ENCODE measurements at places on chromosomes 11 and 22. TPM values are rescaled to one million over a fixed set of nuclear protein-coding genes. Genes with fewer than 3 reads are reported as not detected.

SYTL2 gene
- total RNA-seq, result 254 TPM

APOL5 gene
- total RNA-seq, result not detected

NAALAD2 gene
- total RNA-seq, result 4.8 TPM

F2 gene
- total RNA-seq, result not detected

VSIG10L2 gene
- total RNA-seq, result 0.75 TPM

FJX1 gene
- total RNA-seq, result 13.4 TPM

KCNJ4 gene
- total RNA-seq, result not detected

TRPM5 gene
- total RNA-seq, result 0.60 TPM

PGR gene
- 3.0 TPM for total RNA-seq

IFITM2 gene
- 408 TPM for total RNA-seq

DNA sequence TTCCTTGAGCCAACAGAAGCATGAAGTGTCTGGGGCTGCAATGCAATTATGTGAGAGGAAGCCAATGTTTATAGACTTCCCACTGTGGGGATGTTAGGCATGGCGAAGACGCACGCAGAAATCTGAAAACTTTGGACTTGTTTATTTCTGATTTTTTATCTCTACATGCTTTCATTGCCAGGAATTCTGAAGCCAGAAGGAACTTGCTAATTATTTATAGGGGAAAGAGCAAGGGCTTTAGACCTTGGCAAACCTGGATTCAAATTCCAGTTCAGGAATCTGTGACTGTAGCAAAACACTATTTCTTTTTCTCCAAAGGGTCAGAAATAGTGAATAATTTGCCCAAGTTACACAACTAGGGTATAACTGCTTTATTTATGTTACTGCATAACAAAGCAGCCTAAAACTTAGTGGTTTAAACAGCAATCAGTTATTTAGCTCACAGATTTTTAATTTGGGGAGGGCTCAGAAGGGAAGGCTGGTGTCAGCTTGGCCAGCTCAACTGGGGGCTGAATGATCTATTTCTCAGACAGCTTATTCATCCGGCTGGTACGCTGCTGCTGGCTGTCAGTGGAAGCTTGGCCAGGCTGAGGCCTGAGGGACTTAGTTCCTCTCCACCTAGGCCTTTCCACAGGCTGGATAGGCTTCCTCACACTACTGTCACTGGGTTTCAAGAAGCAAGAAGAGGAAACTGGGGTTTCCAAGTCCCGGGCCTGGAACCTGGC, 1.9 kb upstream of the OR6Q1 start:
- DNase-seq, result no peak

DNA sequence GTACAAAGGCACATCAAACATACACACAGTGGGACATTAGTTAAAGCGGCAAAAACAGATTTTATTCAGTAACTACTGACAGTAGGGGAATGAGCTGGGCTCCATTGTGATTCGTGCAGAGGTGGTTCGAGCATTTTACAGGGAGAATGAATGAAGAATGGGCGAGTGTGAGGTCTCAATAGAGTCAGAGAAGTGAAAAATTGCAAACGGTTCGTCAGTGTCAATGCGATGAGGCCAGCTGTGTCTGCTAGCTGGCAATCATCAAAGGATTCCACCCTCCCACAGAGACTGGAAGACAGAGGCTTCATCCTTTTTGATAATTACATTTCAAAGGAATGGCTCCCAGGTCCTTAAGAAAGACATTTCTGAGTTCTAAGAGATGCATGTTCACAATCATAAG, 17.4 kb downstream of the OR4D9 start:
- no peak for DNase-seq

- DNase-seq, result no peak
Measured at GRCh38 chr22:18119409-18120110, 9.0 kb downstream of the TUBA8 start.

GRCh38 chr11:46701078-46701654, 335 bp downstream of the ZNF408 start:
- no peak for DNase-seq

GRCh38 chr22:43889860-43890253, 2.0 kb downstream of the PNPLA5 start:
- no peak for DNase-seq

- DNase-seq, result no peak
Measured at GRCh38 chr11:118619444-118620197, 12.2 kb downstream of the PHLDB1 start.

GRCh38 chr11:377174-377865, 8.0 kb downstream of the B4GALNT4 start:
- no peak for DNase-seq

- no peak for DNase-seq
Measured at GRCh38 chr22:24593836-24594568, 1.1 kb upstream of the LRRC75B start.

DNA sequence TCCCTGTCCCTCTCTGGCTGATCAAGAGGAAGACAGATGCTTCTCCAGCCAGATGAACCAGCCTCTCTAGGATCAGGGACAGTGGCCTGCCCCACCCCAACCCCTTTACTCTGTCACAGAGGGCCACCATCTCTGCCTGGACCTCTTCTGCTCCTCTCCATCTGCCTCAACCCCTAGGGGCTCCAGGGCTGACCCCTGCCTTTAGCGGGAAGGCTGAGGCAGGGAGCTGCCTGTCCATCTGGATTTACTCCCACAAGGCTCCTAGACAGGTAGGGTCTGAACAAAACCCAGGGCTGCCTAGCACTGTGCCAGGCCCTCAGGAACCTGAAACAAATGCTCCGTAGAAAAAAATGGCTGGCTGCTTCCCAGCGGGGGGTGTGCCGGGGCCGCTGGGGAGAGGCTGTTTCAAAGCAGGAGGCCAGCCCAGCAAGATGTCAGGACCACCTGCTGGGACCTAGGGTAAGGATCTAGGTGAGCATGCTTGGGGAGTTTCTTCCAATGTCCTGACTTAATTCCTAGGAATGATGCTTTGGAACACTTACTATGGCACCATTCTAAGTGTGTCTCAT, 3.2 kb downstream of the CHST1 start:
- DNase-seq, result no peak

DNA sequence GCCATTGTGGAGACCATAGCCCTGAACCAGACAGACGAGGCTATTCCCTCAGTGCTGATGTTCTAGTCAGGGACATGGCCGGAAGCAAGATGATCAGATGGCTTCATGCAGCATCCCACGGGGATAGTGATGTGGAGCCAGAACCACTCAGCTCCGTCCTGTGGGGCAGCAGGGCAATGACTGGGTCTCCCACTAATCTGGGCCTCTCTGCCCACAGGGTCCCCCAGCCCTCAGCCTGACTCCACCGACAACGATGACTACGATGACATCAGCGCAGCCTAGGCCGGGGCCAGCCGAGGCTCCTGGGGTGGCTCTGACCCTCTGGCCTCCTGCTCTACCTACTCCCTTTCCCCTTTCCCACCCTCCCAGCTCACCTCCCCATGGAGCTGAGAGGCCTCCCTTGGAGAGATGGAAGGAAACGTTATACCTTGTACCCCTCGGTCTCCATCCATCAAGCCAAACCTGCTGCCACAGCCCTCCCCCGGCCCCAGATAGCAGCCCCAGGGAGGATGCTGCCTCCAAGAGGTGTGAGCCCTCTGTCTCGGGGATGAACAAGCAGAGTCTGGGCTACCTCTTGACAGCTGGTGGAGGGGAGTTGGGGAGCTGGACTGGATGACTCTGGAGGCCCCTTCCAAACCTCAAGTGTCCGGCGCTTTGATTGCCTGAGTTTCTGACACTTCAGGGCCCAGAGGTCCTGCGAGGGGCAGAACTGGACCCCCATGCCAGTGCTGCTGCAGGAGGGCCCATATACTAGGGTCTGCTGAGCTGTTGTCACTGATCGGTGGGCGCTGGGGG, 47.8 kb downstream of the CD6 start:
- DNase-seq, result no peak

GRCh38 chr11:9141186-9141585, 49.8 kb upstream of the SCUBE2 start:
- DNase-seq, result no peak

GRCh38 chr11:22371160-22371559, 33.0 kb downstream of the SLC17A6 start:
- no peak for DNase-seq

DNA sequence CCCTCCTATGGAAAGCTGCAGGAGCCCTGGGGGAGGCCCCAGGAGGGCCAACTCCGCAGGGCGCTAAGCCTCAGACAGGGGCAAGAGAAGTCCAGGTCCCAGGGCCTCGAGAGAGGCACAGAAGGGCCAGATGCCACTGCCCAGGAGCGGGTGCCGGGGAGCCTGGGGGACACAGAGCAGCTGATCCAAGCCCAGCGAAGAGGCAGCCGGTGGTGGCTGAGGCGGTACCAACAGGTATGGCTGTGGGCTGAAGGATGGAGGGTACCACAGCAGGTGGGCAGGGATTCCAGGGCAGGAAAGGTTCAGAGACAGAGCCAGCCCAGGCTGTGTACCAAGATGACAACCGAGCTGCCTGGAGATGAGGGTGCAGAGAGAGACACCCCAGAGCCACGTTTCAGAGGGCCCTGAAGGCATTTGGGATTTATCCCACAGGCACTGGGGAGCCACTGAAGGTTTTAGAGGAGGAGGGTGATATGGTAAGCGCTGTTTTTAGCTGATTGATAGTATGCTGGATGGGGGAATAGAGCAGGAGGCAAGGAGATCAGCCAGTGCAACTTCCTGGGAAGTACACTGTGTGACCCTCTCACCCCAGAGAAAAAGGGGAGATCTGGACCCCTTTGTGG, 412 bp downstream of the C11orf86 start:
- no peak for DNase-seq

- DNase-seq, result no peak
Measured at GRCh38 chr11:13216019-13216710, 61.4 kb upstream of the BMAL1 start.

DNA sequence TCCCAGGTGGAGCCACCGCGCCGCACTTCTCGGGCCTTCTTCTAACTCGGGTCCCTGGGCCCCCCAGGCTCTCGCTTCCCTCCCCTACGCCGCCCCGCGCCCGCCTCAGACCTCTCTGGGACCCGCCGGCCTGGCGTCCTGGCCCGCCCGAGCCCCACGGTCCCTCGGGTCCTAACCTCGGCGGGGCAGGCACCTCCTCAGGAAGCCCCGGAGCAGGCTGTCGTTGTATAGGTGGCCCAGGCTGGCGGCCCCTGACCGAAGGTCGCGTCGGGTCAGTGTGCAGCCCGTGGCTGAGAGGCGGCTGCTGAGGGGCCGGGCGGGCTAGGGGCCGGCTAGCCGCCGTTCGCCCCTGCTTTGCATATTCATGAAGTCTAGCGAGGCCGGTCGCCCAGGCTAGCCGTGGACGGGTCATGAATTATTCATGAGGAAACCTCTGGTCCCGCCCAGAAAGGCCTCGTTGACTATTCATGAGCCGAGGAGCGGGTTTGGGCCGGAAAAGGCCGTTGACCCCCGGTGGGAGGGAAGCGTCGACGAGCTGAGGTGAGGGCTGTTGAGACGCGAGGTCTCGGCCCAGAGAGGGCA, at the start of gene HORMAD2:
HORMAD2 (plus strand) TSS at position 513 of the 582 bp plus-strand sequence. CDS start 13,489 bp downstream, outside the sequence.
- DNase-seq, result no peak

DNA sequence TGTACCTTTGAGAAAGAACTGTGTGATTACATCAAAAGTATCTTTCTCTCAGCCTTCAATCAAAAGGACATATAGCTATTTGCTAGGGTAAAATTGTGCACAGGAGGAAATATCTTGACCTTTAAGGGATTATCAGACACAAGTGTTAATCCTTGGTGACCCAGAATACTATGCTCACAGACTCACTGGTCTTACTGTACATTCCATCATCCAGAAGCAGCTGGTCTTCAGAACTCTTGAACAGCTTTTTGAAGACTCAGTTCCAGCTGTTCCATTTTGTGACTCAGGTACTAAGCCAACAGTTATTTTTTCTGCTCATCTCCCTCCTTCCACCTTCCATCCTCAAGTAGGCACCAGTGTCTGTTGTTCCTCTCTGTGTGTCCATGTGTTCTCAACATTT, 19.8 kb downstream of the ZBED5 start:
- no peak for DNase-seq

- no peak for DNase-seq
Measured at GRCh38 chr11:10452211-10452767, 2.8 kb upstream of the AMPD3 start.

- no peak for DNase-seq
Measured at GRCh38 chr11:20110908-20111669, 49.2 kb downstream of the DBX1 start.

DNA sequence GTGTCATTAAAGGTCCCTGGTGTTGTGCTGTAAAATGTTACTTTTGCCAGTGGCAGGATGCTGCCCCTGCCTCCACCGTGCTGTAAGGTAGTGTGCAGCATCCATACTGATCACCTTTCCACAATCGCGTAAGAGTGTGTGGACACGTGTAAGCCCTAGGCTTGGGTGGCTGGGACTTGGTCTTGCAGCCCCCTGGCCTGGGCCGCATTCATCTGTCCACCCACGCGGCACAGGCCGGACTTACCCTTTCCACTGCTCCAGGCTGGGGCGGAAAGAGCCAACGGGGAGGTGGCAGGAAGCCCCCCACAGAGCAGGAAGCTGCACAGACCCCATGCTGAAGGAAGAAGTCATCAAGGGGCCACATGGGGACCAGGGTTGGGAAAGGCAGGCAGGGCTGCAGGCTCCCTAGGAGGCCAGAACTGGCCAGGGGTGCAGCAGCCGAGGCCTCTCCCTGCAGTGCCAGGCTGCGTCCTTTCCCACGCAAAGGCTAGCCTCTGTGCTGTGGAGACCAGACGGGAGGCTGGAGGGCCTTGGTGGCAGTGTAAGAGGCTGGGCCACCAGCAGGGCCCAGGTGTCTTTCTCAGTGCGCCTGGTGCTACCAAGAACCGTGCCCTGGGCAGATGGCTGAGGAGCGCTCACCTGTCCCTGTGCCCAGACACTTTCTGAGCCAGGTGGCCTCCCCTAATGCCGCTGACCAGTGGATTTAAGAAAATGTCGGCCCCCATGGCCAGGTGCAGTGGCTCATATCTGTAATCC, 11.7 kb upstream of the TMEM191C start:
- peak; percentile 40 for DNase-seq

GRCh38 chr11:60767388-60767811, 10.7 kb downstream of the MS4A15 start:
- no peak for DNase-seq

GRCh38 chr11:34280945-34281872, 76.6 kb downstream of the ABTB2 start:
- no peak for DNase-seq

GRCh38 chr22:28933321-28933720, 49.9 kb downstream of the ZNRF3 start:
- DNase-seq, result no peak

- DNase-seq, result no peak
Measured at GRCh38 chr11:32081129-32081641, 9.7 kb upstream of the RCN1 start.

DNA sequence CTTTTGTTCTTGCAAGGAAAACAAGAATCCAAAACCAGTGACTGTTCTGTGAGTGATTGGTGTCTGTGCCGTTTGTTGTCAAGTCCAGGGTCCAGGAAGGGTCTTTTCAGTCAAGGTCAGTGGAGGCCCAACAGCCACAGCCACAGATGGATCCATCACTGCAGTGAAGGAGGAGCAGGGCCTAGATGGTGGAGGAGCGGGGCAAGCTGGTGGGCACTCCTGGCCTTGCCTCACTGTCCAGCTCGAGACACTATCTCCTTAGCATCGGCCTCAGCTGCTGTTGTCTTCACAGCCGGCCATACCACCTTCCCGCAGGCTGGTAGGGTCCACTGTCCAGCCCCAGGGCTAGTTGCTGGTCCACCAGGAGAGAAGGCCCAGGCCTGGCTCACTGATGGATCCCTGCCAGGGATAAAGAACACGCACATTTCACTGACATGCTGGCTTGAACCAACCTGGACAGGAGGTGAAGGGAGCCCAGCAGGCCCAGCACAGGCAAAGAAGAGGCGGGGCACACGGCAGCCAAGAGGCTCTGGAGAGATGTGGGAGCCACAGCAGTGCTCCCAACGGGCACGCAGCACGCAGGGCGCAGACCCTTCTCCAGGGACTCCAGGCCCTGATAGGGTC, 15.2 kb downstream of the POLR3H start:
- no peak for DNase-seq

- no peak for DNase-seq
Measured at GRCh38 chr11:22516111-22516510, 109.5 kb downstream of the FANCF start.
